Lower lobe of right lung (tissue), 2 donors: ENCODE measurements at places on chromosomes 4 and X. TPM values are rescaled to one million over a fixed set of nuclear protein-coding genes. Genes with fewer than 3 reads are reported as not detected.

GRCh38 chrX:17374619-17375366, at the start of gene NHS:
Gene NHS (plus strand): TSS chrX:17375200. CDS start chrX:17375758, 558 bp downstream.
- no peaks in the 10 kb centered on the region for H3K4me1 ChIP-seq
- DNase-seq: peak; percentile 52
- H3K27me3 ChIP-seq: no peaks in the 10 kb centered on the region
- H3K4me3 ChIP-seq: peak within 1 kb of the TSS; percentile 58

- no peaks in the 10 kb centered on the region for H3K27me3 ChIP-seq
- H3K4me1 ChIP-seq: no peaks in the 10 kb centered on the region
- no peak overlapping the region for H3K27ac ChIP-seq
- no peak for DNase-seq
- H3K36me3 ChIP-seq: no peaks in the 10 kb centered on the region
Measured at GRCh38 chrX:36908801-36909675, 99.1 kb upstream of the FAM47C start.

- no peak overlapping the region for H3K4me3 ChIP-seq
- no peaks in the 10 kb centered on the region for H3K27me3 ChIP-seq
- no peak overlapping the region for H3K27ac ChIP-seq
- no peak for DNase-seq
Measured at GRCh38 chrX:8090906-8091305, 80.2 kb downstream of the VCX2 start.

GRCh38 chr4:138680989-138681604, 334.5 kb upstream of the NOCT start:
- H3K36me3 ChIP-seq: no peaks in the 10 kb centered on the region
- H3K4me1 ChIP-seq: no peaks in the 10 kb centered on the region
- no peak overlapping the region for H3K4me3 ChIP-seq
- H3K27ac ChIP-seq: no peak overlapping the region
- DNase-seq: peak; percentile 78

GRCh38 chr4:20288846-20289512, 37.3 kb downstream of the SLIT2 start:
- no peaks in the 10 kb centered on the region for H3K4me1 ChIP-seq
- H3K27ac ChIP-seq: no peak overlapping the region
- H3K36me3 ChIP-seq: no peaks in the 10 kb centered on the region
- H3K4me3 ChIP-seq: no peak overlapping the region
- DNase-seq: no peak
- H3K27me3 ChIP-seq: no peaks in the 10 kb centered on the region

DNA sequence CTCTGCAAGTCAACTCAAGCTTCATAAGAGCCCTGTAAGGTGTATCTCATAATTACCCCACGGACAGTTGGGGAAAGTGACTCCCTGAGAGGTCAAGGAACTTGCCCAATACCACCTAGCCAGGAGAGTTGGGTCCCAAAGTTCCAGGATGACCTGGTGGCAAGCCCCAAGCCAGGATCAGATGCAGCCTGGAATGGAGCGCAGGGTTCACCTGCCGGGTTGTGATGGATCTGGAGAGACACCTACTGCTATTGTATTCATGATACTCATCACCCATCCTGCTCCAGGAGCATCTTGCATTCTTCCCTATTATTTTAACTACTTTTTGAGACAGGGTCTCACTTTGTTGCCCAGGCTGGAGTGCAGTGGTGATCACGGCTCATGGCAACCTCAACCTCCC, 36.1 kb downstream of the ZBTB49 start:
- H3K4me1 ChIP-seq: no peaks in the 10 kb centered on the region
- no peak overlapping the region for H3K4me3 ChIP-seq
- DNase-seq: no peak
- no peak overlapping the region for H3K27ac ChIP-seq
- H3K27me3 ChIP-seq: no peaks in the 10 kb centered on the region

DNA sequence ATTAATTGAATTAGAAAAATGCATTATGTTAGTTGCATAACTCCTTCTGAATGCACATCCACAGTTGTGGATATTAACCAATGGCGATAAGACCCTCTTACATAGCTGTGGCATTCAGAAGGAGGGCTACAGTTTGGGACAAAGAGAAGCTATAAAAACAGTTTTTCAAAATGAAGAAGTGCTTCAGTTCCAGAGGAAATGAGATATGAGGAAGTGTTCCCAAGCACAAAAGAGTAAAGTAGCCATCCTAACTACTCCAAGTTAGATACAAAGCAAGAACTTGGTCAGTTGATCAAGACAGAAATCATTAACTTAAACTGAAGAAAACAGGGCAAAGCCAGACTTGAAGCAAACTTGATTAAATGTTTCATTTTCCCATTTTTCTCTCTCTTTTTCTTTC, 17.2 kb upstream of the ADGRL3 start:
- no peak overlapping the region for H3K4me3 ChIP-seq
- no peak for DNase-seq
- H3K4me1 ChIP-seq: no peaks in the 10 kb centered on the region
- H3K27me3 ChIP-seq: no peaks in the 10 kb centered on the region

GRCh38 chrX:134460005-134460861, at the start of gene HPRT1:
Gene HPRT1 (plus strand): TSS chrX:134460165. CDS start chrX:134460312, 147 bp downstream.
- no peaks in the 10 kb centered on the region for H3K27me3 ChIP-seq
- H3K4me3 ChIP-seq: peak within 1 kb of the TSS; percentile 67
- no peaks in the 10 kb centered on the region for H3K36me3 ChIP-seq
- DNase-seq: peak; percentile 90
- no peaks in the 10 kb centered on the region for H3K4me1 ChIP-seq

DNA sequence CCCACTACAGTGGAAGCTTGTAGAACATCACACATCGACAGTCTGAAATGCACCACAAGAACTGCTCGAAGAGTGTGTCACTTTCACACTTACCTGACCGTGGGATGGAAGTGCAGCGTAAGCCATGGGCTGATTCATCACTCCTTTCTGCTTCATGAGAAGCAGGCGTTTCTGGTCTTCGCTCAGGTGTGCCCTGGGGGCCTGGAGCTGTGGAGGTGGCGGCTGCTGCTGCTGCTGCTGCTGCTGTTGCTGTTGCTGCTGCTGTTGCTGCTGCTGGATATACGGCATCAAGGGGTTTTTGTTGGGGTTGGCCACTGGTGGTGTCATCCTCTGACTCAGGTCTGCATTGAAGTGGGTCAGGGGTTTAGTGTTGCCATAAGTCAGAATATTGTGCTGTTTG, 223.6 kb downstream of the MGST2 start:
- H3K27me3 ChIP-seq: no peaks in the 10 kb centered on the region
- H3K4me3 ChIP-seq: no peak overlapping the region
- peaks cover 23% of the 10 kb centered on the region for H3K4me1 ChIP-seq
- H3K36me3 ChIP-seq: peaks cover 4% of the 10 kb centered on the region
- DNase-seq: no peak

GRCh38 chr4:105135785-105136184, 10.9 kb upstream of the TET2 start:
- H3K27ac ChIP-seq: no peak overlapping the region
- H3K4me1 ChIP-seq: no peaks in the 10 kb centered on the region
- H3K27me3 ChIP-seq: no peaks in the 10 kb centered on the region
- no peaks in the 10 kb centered on the region for H3K36me3 ChIP-seq
- no peak for DNase-seq
- H3K4me3 ChIP-seq: no peak overlapping the region

FAM13A gene
- total RNA-seq: 39.1 TPM

ABCG2 gene
- total RNA-seq: 9.1 TPM

TIMM8A gene
- total RNA-seq: 6.6 TPM

BEX3 gene
- total RNA-seq: 93.9 TPM

TCEAL2 gene
- 1.9 TPM for total RNA-seq

PHOX2B gene
- total RNA-seq: not detected

GNRHR gene
- total RNA-seq: not detected
